ENCODE measurements at places on chromosomes 13 and 19.
A peak's percentile ranks its signal among the peaks of the same experiment; 100 is the strongest.

DNA sequence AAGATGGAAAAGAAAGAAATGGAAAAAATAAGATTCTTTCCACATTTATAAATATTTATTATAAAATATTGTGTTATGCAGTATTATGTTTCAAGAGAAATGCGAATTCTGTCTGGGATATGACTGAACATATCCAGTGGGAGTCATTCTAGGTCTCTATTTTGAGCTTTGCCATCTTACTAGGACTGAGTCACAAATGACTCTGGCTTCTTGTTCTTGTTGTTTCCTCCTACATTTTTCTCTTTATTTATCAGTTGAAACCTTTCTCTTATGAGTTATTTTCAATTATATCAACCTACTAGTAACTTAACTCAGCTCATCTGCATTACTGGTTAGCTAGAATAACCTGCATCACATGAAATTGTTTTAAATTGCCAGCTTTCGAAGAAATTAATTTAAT lies 1247.3 kb downstream of the SLITRK1 start:
- no peak for DNase-seq

GRCh38 chr13:107742544-107742943 lies 472.8 kb downstream of the LIG4 start:
- no peak for DNase-seq

DNA sequence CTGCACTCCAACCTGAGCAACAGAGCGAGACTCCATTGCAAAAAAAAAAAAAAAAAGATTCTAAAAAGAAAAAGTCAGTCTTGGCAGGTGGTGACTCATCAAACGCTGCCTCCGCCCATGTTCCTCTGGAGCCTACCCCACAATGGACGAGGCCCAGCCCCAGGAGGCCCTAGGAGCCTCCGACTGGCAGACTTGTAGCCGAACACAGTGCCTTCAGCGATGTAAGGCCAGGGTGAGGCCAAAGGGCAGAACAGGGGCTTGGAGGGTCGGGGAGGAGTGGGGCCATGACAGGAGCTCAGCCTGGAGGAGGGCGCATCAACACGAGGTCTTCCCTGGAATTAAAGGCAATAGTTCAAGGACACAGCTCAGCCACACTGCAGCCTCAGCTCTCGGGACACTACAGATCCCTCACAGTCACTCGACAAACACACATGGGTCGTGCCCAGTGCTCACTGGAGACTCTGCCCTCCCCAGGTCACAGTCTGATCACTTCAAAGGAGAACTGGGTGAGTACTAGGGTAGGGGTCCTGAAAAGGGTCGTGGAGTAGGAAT lies 5.1 kb downstream of the USE1 start:
- DNase-seq, result peak; percentile 69

DNA sequence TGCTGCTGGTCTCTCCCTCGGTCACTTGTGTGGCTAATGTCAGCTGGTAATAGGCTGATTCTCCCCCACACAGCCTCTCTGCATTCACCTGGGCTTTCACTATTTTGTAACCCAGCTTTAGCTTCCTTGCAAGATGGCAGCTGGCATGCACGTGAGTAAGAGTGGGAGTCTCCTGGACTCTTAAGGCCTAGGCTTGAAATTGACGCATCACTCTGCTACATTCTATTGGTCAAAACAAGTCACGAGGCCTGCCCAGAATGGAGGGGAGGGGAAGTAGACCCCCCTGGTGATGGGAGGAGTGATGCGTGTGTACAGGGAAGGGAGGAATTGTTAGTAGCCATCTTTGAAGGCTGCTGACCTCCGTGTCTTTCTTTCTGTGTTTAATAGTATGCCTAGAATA lies 24.9 kb upstream of the PNMA8B start:
- no peak for DNase-seq

GRCh38 chr13:100946588-100946987 lies 272.0 kb upstream of the TMTC4 start:
- no peak for DNase-seq

- no peak for DNase-seq
Measured at GRCh38 chr13:44409595-44409994, 36.0 kb downstream of the SERP2 start.

DNA sequence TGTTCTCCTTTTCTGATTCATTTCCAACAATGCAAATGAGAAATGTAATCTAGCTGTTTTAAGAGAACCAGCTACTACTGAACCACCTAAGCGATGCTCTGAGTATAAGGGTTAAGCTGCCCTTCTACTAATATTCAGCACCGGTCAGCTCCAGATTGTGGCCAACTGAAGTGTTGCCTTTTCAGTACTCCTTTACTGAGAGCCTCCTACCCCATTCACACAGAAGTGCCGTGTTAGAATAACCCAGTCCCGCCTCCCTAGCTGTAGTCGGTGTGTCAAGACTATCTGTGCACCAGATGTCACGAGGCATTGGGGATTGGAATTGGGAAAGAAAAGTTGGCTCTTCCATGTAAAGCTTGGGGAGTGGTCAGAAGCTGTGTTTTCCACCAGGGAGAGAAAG lies 45.4 kb downstream of the FAM124A start:
- no peak for DNase-seq

DNA sequence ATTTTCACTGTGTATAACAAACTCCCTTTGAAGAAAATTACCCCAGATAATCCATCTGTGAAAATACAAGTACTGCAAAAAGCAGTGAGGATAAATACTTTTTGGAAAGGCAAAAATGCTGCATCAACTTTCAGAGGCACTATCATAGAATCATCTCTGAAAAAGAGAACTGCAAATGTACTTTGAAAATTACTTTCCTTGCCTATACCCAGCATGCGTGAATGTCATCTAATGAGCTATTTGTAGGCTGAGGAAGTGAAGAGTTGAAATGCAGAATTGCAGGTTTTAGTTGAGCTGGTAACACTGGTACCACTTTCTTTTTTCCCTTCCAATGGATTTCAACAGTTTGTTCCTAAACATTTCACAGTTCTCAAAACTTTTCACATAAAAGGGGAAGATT lies 196.7 kb downstream of the TBC1D4 start:
- DNase-seq, result peak; percentile 12

DNA sequence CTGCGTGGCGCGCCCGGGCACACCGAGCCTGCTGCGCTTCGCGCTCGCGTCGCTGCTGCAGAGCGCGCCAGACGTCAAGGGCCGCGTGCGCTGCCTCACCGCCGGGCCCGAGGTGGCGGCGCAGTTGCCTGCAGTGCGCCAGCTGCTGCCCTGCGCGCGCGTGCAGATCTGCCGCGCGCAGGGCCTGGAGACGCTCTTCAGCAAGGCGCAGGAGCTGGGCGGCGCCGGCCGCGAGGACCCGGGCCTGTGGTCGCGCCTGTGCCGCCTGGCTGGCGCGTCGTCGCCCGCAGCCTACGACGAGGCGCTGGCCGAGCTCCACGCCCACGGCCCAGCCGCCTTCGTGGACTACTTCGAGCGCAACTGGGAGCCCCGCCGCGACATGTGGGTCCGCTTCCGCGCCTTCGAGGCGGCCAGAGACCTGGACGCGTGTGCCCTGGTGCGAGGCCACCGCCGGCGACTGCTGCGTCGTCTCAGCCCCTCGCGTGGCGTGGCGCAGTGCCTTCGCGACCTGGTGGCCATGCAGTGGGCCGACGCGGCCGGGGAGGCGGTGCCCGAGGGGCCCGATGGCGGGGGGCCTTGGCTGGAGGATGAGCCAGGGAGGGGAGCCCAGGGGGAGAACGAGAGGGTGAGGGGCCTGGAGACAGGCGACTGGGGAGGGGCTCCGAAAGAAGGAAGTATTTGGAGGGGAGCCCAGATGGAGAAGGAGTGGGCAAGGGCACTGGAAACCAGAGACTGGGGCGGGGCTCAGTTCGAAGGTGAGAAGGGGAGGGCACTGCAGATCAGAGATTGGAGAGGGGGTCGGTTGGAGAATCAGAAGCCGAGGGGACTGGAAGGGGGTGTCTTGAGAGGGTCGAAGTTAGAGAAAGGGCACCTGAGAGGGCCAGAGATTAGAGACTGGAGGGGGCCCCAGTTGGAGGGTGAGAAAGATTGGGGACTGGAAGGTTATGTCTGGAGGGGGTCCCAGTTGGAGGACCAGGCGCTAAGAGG lies 24.7 kb downstream of the ZSWIM9 start:
- DNase-seq, result no peak
